ENCODE measurements at places on chromosomes 16 and 17. TPM values are rescaled to one million over a fixed set of nuclear protein-coding genes. Genes with fewer than 3 reads are reported as not detected.

Gene KRT24
- not detected for total RNA-seq

Gene MT4
- total RNA-seq = not detected

Gene WNK4
- total RNA-seq = 1.7 TPM

Gene VAC14
- 48.3 TPM for total RNA-seq

Gene USP6
- 0.17 TPM for total RNA-seq

Gene NPIPA5
- 2.1 TPM for total RNA-seq
